Stimulated activated CD4-positive, alpha-beta T cell treated with anti-CD3 and anti-CD28 coated beads, Interleukin-2, amount 100 ng/mL, for 4 hours (primary cell): ENCODE measurements at places on chromosomes 16 and 17.

DNA sequence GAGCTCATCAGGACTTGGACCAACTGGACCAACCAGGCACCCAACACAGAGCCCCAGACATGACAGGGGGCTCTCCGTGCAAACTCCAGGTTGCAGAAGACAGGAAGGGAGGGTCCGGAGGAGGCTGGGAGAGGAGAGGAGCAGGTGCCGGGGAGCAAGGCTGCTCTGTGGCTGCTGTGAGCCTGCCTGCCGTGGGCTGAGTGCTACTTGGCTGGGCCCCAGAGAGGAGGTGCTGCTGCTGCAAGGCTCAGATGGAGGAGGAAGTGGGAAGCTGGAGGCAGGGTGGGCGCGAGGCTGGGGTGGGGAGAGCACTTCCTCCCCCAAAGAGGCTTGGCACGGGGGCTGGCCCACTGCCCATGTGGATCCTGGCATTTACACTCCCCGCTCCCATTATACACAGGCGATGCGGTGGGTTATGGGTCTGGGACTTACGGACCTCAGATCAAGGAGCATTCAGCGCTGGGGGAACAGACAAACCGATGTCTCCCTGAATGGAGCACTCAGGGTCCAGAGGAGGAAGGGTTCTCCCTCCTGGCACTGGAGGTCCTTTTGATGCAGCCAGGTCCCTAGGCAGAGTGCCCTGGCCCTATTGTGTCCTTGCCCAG, 15.9 kb downstream of the EPOP start:
- no peak for DNase-seq

DNA sequence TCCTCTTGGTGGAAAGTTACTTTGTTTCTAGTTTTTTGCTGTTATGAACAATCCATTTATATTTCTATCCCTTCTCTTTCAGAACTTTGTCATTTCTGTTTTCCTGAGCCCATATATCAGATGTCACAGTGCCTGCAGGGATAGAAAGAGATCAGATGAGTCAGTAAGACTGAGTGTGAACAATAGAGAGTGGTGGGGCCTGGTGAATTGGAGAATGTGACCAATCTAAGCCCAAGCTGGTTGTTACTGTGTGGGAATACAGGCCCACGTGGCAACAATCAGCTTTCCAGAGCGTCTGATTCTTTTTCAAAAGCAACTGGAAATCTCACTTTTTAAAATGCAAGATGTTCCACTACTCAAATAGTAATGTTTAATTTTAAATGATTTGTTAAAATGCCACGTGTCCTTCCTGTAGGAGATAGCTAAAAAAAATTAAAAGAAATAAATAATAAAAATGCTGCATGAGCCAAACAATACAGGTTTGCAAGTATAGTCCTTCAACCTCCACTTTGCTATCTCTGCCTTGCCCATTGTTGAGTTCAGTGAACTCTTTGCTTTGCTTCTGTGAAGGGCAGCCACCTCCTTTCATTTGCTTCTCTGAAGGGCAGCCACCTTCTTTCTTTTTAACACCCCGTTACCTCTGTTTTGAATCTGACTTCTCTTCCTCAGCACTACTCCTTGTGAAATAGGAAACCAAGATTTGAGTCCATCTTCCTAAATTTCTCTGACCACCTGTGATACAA, 9.6 kb downstream of the DCTN5 start:
- no peak for DNase-seq

GRCh38 chr17:48247603-48248002, 140.0 kb downstream of the SNX11 start:
- DNase-seq, result no peak

GRCh38 chr17:62110923-62111484, 45.9 kb upstream of the MED13 start:
- no peak for DNase-seq

DNA sequence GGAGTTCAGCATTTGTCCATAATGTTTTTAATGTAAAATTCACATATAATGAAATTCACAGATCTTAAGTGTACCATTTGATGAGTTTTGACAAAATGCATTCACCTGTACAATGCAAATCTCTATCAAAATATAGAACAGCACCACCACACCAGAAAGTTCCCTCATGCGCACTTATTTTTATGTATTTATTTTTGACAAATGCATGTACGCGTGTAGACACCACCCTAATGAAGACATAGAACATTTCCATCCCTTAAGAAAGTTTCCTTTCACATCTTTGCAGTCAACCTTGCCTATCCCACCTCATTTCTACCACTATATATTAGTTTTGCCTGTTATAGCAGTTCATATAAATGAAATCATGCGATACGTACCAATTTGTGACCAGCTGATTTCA, 15.6 kb upstream of the IL4R start:
- DNase-seq, result no peak
